ENCODE measurements at places on chromosomes 11 and 22.
A peak's percentile ranks its signal among the peaks of the same experiment; 100 is the strongest.

- DNase-seq: no peak
Observed at GRCh38 chr11:102415304-102415916, 37.2 kb downstream of the TMEM123 start.

DNA sequence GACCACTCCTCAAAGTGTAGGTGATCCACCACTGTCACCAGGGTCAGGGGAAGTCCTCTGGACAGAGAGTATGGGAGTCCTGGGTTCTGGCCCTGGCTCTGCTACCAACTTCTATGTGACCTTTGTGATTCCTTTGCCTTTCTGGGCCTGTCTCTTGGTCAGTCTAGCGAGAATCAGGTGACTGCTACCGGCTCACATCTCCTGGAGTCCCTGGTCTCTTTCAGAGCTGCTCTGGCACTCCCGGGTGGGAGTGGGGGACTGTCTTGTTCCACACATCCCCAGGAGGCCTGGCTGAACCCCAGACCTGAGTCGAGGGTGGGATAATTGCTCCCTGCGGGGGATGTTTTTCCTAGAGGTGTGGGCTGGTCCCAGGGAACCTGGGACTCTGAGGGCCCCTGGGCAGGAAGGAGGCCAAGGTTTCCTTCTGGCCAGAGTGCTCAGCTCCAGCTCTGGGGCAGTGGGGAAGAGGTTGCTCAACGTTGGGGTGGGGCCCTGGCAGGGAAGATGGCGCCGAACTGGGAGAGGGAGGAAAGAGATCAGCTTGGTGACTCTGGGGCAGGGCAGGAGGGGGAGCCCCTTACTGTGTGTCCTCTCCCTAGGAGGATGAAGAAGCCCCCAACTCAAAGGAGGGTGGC, 2.1 kb downstream of the SOX10 start:
- no peak for DNase-seq

DNA sequence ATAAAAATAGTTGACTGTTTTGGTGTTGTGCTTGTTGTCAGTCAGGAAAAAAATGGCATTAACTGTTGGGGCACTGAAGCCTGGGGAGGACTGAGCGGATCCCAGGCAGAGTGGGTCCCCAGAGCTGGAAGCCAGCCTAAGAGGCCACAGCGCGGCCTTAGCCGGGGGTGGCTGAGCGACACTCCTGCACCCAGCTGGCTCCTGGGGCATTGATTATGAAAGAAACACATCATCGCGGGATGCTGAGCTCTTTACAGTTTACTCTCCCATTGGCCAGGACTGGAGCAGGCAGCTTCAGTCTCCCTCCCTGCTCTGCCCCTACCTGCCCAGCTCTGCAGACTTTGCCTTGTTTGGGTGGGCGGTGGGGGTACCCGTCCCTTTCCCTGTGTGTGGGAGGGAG, 121.5 kb downstream of the ST3GAL4 start:
- DNase-seq: no peak

GRCh38 chr11:35791088-35791958, 128.7 kb downstream of the TRIM44 start:
- DNase-seq: no peak

GRCh38 chr11:57303990-57304579, 20.7 kb downstream of the TNKS1BP1 start:
- DNase-seq: no peak

DNA sequence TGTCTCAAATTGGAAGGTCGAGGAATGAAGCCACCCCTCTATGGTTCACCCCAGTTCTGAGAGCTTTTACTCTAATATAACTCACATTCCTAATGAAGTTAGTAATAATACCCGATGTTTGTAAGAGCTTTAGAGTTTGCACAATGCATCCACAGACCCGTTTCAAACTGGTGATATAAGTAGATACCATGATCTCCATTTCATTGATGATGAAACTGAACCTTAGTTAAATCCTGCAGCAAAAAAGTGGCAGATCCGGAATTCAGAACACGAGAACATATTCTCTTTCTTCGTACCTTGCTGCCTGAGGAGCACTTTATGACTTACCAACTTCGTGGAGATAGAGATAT, 757 bp upstream of the RBFOX2 start:
- DNase-seq: no peak

- DNase-seq: no peak
Observed at GRCh38 chr11:70557742-70558485, 159.6 kb downstream of the CTTN start.

DNA sequence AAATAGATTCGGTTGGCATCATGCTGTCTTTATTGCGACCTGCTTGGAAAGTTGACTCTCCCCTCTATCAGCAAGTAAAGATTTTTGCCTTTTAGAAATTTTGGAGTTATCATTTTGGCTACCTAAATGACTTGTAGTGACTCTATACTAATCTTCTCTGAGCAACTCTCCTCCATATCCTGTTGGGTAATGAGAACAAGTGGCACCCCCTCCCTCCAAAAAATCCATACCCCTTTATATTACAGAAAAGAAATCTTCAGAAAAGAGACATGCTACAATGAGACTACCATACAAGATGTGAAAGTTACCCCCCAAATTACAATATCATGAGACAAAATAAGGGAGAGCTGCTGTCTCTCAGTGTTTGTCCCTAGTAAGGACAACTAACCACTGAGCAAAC, 1.2 kb downstream of the JAML start:
- DNase-seq: no peak

DNA sequence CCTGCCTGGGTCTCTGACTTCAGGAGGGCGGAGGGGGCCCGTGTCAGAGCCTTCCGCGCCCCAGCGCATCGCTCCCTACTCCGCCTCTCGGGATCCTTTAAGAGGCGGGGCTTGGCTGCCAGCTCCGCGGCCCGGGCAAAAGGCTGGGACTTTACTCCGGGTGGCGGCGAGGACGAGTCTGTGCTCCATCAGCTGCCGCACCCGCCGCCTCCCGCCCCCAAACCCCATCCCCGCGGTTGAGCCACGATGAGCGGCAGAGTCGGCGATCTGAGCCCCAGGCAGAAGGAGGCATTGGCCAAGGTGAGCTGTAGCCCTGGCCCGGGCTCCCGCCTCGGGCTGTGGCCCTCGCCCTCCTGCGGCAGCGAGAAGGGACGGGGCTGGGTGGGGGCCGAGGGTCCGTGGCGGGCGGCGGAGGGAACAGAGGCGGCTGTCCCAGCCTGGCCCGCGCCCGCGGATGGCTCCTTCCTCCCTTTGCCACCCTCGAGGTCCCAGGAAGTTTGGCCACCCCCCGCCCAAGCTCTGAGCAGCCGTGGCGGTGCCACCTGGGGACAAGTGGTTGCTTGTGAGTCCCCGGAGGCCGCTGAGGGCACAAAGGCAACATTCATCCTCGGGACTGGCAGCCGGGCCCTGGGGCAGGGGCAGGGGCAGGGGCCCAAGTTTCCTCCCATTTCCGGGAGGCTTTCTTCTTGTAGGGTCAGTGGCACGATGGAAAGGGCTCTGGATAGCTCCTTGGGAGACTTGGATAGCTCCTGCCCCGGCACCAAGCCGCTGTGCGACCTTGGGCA, at the start of gene SEC14L2:
Gene SEC14L2, plus strand, starts transcription at position 148 of the 785 bp plus-strand sequence. Its CDS starts 99 bp downstream, at position 247.
- DNase-seq: peak; percentile 78

DNA sequence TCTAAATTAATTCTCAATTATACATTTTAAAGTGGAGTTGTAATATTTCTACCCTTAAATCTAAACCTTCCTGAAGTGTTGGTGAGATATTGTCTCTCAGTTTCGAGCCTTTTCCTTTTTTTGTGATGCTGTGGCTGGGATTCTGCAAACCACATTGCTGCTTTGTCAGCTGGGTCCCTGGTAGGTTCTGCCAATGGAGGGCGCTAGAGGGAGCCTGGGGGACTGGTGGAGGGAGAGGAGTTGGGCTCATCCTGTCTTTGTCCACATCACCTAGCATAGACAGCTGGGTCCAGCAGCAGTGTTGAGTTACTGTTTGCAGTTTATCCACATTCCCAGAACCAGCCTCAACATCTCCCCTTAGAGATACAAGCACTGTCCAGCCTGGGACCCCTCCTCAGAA, 41.0 kb downstream of the TRAF6 start:
- peak; percentile 38 for DNase-seq

DNA sequence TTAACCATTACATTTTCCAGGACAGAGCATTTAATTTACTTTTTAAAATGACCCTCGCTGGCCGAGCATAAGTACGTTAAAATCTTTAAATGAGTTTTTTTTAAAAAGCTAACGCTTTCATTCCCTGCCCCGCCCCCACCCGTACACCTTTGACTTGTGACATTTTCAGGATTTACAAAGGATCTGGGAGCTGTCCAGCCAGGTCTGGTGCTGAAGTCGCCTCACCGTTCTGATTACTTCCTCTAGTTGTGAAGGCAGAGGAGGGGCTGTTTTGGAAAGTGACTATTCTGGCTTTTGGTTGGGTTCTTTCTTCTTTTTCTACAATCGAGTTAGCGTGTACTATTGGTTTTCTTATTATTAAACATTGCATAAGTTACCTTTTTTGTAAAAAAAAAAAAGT, 2.9 kb downstream of the C11orf87 start:
- no peak for DNase-seq

GRCh38 chr11:112627588-112628045, 333.6 kb upstream of the NCAM1 start:
- DNase-seq: no peak

DNA sequence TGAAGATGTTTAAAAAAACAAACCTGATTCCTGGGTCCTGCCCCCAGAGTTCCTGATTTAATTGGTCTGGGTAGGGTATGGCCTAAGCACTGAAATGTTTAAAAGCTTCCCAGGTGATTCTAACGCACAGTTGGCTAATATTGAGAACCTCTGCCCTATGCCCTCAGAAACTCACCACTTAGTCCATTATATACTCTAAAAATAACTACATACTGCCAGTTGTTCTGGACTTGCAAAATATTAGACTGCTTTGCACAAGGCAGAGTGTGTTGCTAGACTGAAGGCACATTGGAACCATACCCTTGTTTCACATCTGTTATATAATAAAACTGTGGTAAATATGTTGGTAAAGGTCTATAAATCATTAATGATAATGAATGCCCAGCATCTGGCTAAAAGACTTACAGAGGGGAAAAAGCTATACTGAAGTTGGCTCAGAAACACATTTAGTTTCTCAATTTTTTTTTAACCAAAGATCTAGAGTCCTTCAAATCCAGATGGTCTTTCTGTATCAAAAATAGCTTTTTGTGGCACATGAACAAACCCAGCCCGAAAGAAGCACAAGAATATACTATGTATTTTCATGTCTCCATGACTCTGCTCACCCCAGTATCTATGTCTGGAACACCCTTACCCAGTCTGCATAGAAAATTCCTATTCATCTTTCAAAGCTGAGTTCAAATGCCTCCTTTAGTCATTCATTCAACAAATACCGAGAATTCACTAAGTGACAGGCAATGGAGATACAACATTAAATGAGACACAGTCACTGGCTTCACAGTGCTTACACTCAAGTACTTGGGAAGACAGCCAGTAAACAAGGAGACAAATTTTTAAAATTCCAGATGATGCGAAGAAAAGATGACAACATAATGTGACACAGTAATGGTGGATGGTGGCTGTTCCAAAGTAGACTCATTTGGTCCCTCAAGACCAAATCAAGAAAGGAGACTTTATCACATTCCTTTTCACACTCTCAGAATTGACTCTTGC, 44.1 kb downstream of the RBFOX2 start:
- DNase-seq: no peak

DNA sequence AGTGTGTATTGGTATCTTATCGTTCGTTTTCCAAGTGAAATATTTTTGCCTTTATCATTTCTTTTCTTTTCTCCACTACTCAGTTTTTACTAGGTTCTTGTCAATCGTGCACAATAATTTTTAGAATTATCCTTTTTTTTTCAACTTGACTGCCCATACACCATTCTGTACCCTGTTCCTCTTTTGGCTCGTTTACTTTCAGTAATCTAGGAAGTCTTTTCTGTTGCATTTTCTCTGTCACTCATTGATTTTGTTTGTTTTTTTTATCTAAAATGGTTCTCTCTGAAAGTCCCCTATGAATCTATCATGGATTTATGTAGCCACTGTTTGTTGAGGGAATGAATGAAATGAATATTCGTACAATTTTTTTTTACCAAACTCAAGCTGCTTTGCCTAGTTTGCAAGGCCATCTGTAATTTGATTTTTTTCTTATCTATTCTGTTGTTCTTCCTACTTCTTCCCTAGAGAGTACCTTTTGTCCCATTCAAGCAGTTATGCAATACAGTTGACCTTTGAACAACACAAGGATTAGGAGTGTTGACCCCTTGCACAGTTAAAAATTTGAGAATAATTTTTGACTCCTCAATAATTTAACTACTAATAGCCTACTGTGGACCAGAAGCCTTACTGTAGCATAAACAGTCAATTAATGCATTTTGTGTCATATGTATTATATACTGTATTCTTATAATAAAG, 166.3 kb downstream of the TMEM135 start:
- DNase-seq: no peak

DNA sequence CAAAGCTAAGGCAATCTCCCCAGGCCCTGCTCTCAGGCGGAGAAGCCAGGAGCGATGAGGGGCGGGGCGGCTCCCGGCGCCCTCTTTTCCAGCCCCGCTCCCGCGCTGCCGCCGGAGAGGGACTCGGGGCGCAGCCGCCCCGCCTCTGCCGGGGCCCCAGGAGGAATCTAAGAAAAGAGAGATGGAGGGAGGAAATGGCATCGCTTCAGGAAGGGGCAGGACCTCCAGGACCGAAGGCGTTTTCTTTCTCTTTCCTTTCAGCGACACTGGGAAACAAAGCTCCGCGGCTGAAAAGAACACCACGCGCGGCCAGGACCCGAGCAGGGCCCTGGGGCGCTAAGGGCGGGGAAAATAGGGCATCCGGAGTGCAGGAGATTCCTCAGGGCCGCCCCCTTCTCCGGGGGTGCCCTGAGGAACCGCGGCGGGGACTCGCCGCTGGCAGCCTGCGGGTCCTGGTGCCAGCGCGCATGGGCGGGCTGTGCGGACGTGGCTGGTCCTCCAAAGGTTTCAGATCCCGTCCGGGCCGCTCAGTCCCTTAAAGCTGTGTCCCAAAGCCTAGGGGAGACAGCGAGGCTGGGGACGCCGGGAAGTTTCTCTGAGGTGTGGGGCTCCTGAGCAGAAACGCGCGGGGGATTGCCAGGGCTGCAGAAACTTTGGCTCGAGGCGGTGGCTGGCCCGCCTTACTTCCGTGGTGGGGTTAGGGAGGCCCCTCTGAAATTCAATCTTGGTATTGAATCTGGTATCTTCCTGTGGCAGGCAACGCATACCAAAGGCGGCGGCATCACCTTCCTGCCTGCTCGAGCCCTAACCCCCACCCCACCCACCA, 2.8 kb upstream of the BSX start:
- peak; percentile 24 for DNase-seq

DNA sequence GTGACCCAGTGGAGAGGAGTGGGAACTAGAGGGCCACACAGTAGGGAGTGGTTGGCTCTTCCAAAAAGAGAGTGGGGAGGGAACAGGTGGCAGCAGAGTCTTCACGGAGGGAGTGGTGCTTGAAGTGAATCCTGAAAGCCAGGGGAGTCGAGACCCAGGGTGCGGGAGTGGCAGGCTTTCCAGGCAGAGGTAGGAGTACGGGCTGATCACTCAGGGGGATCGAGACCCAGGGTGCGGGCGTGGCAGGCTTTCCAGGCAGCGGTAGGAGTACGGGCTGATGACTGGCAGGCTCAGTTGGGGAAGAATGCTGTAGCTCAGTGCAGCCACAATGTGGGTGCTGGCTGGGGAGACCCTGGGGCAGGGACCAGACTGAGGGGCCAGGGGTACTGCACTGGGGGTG, 148.2 kb downstream of the TBC1D22A start:
- no peak for DNase-seq

GRCh38 chr22:17964156-17964555, 60.2 kb downstream of the MICAL3 start:
- DNase-seq: no peak
